ENCODE measurements at places on chromosomes 11 and 22. TPM values are rescaled to one million over a fixed set of nuclear protein-coding genes. Genes with fewer than 3 reads are reported as not detected.

- peak; percentile 21 for DNase-seq
Observed at GRCh38 chr11:50088231-50088630, 55.6 kb downstream of the OR4C45 start.

- DNase-seq = peak; percentile 67
Observed at GRCh38 chr11:66326261-66327111, 9.6 kb upstream of the CD248 start.

Gene KLHDC7B
- 0.17 TPM for total RNA-seq

DNA sequence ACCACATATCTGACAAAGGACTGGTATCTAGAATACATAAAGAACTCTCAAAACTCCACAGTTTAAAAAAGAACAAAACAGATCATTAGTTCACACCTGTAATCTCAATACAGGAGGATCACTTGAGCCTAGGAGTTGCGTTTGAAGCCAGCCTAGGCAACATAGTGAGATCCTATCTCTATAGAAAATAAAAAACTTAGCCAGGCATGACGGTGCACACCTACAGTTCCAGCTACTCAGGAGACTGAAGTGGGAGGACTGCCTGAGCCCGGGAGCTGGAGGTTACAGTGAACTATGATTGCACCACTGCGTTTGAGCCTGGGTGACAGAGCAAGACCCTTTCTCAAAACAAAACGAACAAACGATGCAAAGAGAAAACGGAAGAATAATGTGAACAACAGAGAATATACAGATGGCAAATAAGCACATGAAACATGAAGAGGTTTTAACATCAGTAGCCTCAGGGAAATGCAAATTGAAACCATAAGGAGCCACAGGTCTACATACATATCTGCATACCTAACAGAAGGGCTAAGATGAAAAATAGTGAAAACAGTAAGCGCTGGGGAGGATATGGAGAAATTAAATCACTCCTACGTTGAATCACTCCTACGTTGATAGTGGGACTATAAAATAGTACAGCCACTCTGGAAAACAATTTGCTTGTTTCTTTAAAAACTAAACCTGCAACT is 70.7 kb downstream of the DGCR2 start:
- DNase-seq = no peak

GRCh38 chr11:1399386-1400316 is 9.9 kb downstream of the BRSK2 start:
- DNase-seq = no peak

DNA sequence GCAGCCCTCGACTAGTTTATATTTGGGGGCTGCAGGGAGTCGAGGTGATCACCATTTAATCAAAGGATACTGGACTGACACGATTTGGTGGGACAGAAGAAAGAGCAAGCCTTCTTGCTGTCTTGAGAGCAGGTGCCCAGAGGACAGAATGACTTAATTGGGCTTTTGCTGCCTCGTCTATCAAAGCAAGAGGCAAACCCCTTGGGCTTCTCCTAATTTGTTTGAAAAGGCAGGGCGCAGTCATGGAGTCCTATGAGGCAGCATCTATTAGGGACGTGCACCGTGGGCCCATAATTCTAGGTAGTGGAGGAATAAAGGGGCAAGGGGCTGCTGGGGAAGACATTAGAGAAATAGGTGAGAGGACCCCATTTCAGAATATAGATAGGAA is 1411.3 kb downstream of the TBC1D22A start:
- no peak for DNase-seq

GRCh38 chr11:67058506-67058905 is 1.9 kb downstream of the RHOD start:
- no peak for DNase-seq

Gene OLFML1
- 0.96 TPM for total RNA-seq

- DNase-seq = no peak
Observed at GRCh38 chr11:114232400-114233059, 63.7 kb upstream of the NNMT start.

All from A172 (cell line).